ENCODE measurements at places on chromosomes 5 and 9.

GRCh38 chr5:170220191-170220590, 12.6 kb upstream of the C5orf58 start:
- DNase-seq, result no peak

DNA sequence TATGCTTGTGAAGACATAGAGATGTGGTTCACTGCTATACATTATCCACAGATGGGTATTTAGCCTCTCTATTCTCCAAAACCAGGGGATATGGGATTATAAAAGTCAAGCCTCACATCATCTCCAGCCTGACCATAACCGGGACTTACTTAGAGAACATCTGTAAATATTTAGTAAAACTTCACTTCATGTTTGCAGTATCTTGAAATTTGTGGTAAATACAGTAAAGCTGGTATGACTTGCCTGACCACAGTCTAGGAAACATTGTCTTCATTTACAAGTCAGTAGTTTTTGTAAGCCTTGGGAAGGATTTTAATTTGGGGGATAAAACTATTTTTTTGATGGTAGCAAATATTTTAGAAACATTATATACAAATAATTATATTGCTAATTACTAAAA, 64.2 kb downstream of the MAST4 start:
- DNase-seq, result no peak

- DNase-seq, result no peak
Measured at GRCh38 chr5:35081134-35081533, 33.4 kb upstream of the AGXT2 start.

GRCh38 chr9:138098908-138099791, 221.6 kb downstream of the CACNA1B start:
- no peak for DNase-seq

- DNase-seq, result no peak
Measured at GRCh38 chr5:170132269-170132975, 26.7 kb downstream of the FOXI1 start.

- no peak for DNase-seq
Measured at GRCh38 chr5:149471406-149472183, 79.6 kb downstream of the CSNK1A1 start.

DNA sequence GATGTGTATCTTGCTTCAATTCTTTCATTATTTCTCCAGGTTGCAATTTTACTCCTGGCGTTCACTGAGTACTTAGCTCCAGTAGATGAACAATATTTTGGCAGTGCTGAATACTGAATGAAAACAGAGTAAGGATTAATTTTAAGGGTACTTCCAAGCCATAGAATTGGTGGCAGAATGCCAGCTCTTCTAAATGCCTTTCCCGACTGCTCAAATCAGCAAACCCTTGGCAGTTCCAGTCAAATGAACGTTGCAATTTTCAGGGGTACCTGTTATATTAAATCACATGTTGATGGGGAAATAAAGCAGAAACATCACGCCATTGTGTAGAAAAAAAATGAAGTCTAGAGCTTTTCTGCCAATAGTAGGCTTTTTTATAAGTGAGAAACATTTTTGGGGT, 282.4 kb upstream of the RPS23 start:
- DNase-seq, result no peak

GRCh38 chr5:152397581-152397980, 7.5 kb downstream of the NMUR2 start:
- DNase-seq, result no peak

DNA sequence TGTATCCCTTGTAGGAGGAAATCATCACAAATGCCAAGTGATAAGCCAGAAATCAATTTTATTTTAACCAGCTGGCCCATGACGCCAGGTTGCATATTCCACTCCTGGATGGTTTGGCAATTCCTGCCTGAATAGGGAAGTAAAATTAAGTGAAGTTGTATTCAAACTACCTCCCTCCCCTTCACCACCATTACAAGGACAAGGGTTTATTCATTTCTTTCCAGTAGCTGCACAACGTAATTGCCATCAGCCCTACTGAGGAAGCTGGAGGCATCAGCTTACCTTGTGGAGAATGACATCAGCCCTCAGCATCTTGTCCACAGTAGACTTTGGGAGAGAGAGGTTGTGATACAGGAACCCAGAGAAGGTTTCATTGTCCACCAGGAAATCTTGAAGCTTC, 66.6 kb downstream of the ABCA1 start:
- DNase-seq, result no peak

GRCh38 chr9:93200989-93201334, 17.0 kb downstream of the WNK2 start:
- no peak for DNase-seq

Data from NCI-H187 treated with DMSO at 0.1 percent for 48 hours (cell line).